ENCODE measurements at places on chromosomes 3 and 15. TPM values are rescaled to one million over a fixed set of nuclear protein-coding genes. Genes with fewer than 3 reads are reported as not detected.

Gene FBXL2
- total RNA-seq, result 16.2 TPM

Gene ANKRD34C
- not detected for total RNA-seq

Gene GOLGA6L1
- total RNA-seq, result not detected

Gene FSIP1
- total RNA-seq, result 3.9 TPM

Gene ABI3BP
- total RNA-seq, result 6.2 TPM
